Hematopoietic multipotent progenitor cell treated with erythropoietin and hydrocortisone succinate and interleukin-3 and kit ligand, for 6 days (in vitro differentiated cells): ENCODE measurements at places on chromosomes 16 and 17.

DNA sequence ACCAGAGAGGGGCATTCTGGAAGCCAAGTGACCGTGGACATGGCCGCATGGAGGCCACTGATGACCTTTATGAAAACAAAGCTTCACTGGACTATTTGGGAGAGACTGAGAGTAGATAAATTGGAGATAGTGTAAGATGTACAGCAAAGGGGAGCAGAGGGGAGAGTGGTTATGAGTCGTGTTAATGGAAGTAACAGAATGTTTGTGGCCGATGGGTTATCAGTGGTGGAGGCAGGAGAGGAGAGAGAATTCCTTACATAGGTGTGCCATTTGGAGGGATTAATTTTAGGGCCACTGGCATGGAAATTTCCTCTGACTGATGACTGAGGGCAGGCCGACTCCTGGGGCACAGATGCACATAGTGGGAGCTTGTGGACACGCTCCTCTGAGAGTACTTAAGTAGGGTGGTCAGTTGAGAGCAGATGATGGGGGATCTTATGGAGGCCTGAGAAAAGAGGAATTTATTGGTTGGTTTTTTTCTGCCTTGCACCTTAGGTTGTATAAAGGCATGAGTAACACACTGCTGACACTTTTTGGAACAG, 19.2 kb downstream of the PRPSAP2 start:
- DNase-seq: no peak

GRCh38 chr17:82922646-82923045, 82.8 kb upstream of the ZNF750 start:
- no peak for DNase-seq

DNA sequence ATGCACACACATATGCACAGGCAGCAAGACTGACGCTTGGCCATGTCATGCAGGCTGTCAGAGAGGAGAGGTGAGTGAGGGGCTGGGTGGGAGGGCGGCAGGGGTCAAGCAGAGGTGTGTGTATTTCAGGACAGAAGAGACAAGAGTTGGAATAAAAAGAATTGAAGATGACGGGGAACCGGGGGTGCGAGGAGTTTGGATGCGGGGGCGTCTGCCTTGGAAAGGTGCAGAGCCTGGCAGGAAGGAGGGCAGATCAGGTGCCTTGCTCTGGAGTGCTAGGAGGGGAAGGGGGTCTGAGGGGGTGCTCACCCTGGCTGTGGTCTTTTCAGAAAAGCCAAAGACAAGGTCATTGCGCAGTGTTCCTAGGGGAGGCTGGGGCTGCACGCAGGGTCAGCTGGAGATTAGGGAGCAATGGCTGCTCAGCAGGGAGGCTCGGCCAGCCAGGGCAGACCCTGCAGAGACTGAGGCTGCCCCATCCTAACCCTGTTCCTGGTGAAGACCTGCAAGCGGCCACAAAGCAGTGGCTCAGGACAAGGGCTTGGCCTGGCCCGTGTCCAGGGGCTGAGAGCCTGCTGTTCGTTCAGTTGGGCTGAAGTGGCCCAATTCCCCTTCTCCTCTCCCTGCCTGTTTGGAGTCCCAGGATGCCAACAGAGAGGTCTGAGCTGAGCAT, 23.7 kb upstream of the CBX4 start:
- no peak for DNase-seq

DNA sequence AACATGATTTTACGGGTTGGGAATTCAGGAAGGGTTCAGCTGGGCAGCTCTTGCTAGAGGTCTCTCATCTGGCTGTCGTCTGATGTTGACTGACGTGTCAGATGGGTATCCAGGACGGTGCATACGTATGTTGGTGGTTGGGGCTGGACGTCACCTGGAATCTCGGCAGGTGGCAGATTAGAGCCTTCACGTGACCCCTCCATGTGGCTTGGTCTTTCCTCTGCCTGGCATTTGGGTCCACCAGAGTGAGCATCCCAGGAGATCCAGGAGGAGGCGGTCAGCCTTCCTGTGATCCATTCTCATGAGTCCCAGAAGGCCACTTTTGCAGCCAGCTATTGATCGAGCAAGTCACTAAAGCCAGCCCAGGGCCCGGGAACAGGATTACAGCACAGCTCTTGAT, 202.7 kb downstream of the FOXL1 start:
- DNase-seq: no peak

GRCh38 chr16:62814891-62815290, 778.7 kb upstream of the CDH8 start:
- no peak for DNase-seq

GRCh38 chr17:31321481-31321880, at the start of gene EVI2A:
EVI2A (minus strand) TSS chr17:31321622; CDS start chr17:31319013, 2,609 bp downstream.
- peak; percentile 85 for DNase-seq

GRCh38 chr17:48131216-48131824, 23.8 kb downstream of the SNX11 start:
- DNase-seq: peak; percentile 90

- no peak for DNase-seq
Measured at GRCh38 chr16:11784038-11784369, 13.1 kb downstream of the ZC3H7A start.

DNA sequence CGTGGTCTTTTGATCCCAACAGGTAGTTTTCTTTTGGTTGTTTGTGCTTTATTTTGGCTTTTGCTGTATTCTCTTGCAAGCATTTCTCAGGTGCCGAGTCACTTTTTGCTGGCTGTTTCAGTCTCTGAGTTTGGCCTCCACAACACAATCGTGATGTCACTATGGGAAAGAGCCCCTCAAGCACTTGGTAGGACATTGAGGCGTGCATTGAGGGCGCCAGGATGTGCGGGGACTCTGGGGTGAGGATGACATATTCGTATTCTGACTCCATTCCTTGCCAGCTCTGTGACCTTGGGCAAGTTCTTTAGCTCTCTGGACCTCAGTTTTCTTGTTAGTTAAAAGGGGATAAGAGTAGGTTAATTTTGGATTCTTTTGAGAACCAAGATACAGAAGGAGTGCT, 13.0 kb downstream of the KSR1 start:
- no peak for DNase-seq

DNA sequence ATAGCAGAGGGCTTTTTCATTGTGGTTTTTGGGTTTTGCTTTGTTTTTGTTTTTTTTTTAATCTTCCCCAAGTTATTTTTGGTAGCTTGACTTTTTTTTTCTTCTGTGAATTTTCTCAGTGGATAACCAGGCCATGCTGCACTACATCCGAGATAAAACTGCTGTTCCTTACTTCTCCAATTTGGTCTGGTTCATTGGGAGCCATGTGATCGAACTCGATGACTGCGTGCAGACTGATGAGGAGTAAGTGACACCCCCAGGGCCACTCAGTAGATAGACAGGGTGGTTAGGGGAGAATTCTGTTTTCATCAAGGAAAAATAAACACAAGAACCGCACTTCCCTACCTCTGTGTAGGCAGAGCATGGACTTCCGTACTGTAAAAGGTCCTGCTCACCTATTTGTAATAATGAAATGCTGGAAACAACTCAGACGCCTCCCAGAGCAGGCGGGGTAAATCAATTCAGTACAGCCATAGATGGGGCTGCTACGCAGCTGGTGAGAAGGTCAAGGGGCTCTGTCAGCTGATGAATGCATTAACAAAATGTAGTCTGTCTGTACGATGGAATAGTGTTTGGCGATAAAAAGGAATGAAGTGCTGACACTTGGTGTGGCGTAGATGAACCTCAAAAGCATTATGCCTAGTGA, 28.6 kb downstream of the CLEC16A start:
- peak; percentile 60 for DNase-seq

DNA sequence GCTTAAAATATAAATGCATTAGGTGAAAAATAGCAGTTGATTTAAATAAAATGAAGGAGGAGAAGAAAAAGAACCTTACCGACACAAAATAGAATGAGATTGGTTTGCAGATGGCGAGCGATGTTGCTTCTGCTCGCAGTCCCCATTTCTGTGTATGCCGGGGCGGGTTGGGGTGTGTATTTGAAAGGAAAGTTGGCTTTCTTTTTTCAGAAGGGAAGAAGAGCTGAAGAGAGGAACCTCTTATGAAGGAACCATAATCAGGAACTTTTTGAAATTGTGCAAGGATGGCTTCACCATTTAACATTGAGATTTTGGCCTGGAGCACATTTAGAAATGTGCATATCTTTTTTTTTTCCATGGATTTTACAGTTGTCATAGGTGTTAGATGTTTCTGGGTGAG, at the start of gene IGSF6:
Gene IGSF6, minus strand, starts transcription at position 156 of the 400 bp plus-strand sequence. Its CDS starts 10 bp downstream, at position 146.
- DNase-seq: no peak

GRCh38 chr16:85428899-85429775, 184.0 kb upstream of the GSE1 start:
- no peak for DNase-seq

DNA sequence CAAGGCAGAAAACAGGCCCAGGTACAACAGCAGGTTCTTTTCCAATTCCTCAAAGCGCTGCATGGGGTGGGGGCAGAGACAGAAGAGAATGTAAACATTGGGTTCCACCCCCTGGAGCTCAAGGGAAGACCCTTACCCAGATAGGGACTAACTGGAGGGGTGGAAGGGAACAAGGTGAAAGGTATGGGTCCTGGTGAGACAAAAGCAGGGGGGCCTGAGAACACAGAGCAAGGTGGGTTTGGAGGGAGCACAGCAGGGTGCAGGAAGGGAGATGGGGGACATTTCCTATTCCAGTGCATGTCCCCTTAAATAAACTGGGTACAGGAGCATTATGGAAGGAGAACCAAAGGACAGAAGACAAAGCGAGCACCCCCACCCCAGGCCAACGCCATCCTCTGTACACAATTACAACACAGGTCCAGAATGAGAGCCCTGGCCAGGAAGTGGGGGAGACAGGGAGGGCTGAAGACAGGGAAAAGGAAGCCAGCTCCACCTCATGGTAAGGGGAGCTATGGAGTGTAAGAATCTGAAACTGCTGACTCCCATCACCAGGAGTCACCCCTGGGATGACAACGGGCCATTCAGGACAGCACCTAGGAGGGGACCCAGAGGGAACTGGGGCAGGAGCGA, 2.1 kb upstream of the CD2BP2 start:
- DNase-seq: no peak

DNA sequence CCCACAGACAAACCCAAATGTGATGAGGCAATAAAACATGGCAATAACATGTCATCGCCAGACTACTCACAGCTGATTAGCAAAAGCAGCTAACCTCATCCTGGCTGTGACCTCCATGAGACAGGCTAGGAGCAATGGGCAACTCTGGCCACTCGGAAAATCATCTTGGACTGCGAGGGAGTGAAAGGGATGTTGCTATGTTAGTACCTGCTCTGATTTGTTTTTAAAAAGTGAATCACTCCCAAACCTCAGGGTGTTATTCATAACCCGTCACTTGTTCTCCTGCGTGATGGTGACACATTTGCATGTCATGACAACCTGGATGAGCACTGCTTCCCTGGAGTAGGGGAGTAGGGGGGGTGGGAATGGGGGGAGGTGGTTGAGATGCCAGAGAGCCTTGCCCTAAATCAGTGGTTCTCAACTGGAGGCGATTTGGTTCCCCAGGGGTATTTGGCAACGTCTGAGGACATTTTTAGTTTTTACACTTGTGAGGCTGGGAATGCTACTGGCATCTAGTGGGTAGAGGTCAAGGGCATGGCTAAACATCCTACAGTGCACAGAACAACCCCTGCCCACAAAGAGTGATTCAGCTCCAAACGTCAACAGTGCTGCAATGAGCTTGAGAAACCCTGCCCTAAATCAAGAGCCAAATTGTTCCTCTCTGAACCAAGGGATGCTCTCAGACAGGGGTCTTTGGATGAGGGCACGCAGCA, 241.7 kb downstream of the SOX9 start:
- DNase-seq: no peak

DNA sequence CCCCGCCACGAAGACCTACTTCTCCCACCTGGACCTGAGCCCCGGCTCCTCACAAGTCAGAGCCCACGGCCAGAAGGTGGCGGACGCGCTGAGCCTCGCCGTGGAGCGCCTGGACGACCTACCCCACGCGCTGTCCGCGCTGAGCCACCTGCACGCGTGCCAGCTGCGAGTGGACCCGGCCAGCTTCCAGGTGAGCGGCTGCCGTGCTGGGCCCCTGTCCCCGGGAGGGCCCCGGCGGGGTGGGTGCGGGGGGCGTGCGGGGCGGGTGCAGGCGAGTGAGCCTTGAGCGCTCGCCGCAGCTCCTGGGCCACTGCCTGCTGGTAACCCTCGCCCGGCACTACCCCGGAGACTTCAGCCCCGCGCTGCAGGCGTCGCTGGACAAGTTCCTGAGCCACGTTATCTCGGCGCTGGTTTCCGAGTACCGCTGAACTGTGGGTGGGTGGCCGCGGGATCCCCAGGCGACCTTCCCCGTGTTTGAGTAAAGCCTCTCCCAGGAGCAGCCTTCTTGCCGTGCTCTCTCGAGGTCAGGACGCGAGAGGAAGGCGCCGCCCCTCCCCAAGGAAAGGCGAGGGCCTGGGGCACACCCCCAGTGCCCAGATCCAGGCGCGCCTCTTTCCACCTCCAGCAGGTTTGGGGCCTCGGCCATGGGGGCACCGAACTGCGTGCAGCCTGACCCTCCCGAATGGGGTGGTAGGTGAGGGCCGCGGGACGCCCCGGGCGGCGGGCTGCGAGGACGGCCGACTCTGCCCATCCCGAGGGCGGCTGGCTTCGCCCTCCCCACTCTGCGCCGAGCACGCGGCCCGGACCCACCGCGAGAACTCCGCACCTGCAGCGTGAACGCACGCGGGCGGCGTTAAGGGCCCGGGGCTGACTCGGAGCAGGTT, 664 bp downstream of the HBQ1 start:
- peak; percentile 89 for DNase-seq

- DNase-seq: no peak
Measured at GRCh38 chr17:43662413-43663141, 855 bp upstream of the MEOX1 start.

GRCh38 chr17:70067134-70067533, 7.9 kb upstream of the KCNJ16 start:
- no peak for DNase-seq
